ENCODE measurements at places on chromosomes 4 and X.

DNA sequence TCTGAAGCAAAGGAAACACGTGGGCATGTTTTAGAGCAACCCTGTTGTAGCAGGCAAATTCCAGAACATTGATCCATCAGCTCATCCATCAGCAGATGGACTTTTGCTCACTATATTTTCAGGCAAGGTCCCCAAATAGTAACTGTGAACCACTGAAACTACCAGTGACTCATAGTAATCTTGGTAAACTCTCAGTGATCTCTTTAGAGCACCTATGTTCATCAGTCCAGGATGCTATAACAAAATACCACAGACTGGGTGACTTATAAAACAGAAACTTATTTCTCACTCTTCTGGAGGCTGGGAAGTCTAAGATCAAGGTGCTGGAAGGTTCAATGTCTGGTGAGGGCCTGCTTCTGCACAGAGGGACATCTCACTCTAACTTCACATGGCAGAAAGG lies 28.9 kb upstream of the BTC start:
- no peak for DNase-seq

DNA sequence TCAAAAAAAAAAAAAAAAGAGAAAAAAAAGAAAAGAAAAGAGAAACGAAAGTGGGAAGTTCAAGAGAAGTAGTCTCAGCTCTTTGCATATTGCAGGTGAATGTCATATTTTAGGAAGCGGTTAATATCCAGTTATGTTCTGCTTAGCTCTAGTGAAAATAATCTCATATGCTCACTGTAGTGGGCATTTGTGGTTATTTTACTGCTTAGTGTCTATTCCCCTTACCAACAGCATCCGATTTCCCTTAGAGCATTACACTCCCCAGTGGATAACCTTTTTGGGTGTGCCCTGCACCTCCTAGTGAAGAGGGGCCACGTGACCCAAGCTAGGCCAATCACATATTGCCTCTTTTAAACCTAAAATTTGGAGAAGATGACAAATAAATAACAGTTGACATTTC lies 111.2 kb upstream of the ZNF827 start:
- DNase-seq: no peak

GRCh38 chr4:12126474-12126873 lies 697.8 kb upstream of the HS3ST1 start:
- DNase-seq: no peak

- no peak for DNase-seq
These were observed 757 bp upstream of the SRPK3 start for GRCh38 chrX:153779891-153780677.
